Esophagus squamous epithelium (tissue), 5 donors: ENCODE measurements at places on chromosomes 3 and 15.
A peak's percentile ranks its signal among the peaks of the same experiment; 100 is the strongest.

DNA sequence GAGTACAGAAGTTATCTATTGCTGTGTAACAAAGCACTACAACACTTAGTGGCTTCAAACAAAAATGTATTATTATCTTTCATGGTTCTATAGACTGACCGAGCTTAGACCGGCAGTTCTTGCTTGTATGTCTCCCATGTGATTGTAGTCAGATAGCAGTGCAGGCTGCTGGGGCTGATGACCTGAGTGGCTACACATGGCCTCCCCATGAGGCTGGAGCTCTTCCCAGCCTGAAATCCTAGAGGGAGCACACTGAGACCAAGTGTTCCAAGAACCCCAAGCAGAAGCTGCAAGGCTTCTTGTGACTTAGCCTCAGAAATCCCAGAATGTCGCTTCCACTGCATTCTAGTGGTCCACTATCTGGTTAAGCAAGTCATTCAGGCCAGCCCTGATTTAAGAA, 141.2 kb upstream of the TLE3 start:
- DNase-seq: no peak

DNA sequence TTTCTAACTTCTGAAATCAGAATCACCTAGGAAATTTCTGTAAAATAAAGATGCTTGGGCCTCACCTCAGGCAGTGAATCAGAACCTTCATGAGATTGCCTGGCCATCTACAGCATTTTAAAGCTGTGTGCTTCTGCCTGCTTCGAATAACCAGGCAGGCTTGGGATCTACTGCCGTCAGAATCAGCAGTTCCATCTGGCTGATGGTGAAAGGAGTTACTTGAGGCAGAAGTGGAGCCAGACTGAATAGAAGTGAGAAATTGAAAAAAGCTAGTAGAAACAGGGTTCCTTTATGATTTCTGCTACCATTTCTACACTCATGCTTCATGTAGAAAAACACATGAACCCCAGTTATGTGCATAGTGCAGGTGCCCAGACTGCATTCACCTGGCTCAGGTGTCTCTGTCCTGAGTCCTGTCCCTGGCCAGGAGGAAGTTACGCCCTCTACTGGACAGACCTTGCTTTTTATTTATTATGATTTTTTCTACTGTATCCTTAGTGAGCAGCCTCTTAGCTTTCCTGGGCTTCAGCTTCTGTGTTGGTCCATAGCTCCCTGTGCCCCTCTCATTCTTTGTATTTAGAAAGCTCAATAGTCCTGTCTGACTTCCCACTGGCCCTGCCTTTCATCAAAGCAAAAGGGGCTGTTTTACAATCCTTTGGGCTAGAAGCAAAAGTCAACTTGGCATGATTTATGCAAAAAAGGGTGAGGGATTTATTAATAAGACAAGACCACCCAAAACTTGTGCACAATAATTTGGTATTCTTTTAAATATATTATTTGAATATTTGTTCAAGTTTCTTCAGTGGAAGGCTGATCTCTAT, 200.8 kb upstream of the GOLGA6L4 start:
- DNase-seq: no peak

DNA sequence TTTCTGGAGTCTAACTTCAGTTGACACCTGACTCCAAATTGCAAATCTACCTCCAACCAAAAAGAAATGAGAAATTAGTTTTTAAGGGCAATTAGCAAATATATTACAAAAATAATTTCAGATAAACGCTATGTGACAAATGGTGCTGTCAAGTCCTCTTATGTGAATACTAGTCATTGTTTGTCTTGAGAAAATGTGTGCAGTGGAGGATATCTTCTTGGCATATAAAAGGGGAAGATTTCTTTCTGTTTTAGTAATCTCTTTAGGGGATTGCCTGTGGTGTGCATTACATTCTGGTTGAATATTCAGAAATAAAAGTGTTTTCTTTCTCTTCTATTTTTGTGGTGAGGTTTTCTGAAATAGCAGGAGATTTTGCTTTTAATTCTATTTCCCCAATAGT, 3.0 kb upstream of the GCSAM start:
- no peak for DNase-seq

DNA sequence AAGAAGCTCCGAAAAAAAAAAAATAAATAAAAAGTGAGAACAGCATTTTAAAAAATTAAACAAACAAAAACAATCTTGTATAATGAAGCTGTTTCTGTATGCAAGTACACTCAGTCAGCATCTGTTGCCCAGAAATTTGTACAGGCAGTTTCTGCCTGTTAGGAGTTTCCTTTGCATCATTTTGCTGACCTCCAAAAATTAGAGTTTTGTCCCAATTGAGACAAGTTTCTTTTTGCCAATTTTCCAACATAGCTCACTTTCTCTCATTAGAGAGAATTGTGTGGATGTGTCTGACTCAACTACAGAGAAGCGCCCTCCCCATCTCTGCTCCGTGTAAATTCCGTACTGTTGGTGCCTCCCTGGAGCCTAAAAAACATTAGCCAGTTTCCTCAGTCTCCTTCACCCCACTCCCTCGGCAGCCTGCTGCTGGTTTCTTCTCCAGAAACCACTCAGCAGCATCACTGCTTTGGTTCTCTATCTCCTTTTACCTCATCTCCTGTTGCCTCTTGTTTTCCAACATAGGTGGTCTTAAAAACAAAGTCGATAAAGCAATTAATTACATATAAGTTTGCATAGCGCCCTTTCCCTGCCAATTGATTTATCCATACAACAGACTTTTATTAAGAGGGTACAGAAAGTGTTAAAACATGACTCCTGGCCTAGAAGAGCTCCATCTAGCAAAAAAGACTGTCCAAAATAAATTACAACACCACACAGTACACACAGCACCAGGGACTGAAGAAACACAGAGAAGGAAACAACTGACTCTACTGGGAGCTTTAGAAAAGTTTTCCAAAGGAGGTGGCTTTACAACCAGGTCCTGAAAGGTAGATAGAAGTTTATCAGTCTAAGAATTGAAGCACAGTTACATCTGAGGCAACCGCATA, 286.7 kb downstream of the SHOX2 start:
- DNase-seq: no peak

GRCh38 chr3:177948716-177949425, 587.4 kb upstream of the KCNMB2 start:
- DNase-seq: no peak

- no peak for DNase-seq
Measured at GRCh38 chr3:53715815-53716483, 130.3 kb downstream of the CHDH start.

DNA sequence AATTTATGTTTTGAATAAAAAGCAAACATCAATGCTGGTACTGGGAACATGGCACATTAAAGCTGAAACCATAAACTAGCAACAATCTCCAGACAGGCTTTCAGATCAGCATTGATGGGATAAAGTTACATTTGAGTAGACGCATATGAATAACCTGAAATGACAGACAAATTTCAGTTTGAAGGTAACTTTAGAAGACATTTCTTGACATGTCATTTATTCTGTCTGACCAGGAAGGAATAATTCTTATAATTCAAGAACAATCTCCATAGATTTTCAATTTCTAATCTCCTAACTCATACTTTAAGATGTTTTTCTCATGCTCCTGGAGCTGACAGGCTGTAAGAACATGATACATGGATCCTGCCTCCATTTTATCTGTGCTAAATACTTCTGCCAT, 69.8 kb downstream of the PLCH1 start:
- no peak for DNase-seq

DNA sequence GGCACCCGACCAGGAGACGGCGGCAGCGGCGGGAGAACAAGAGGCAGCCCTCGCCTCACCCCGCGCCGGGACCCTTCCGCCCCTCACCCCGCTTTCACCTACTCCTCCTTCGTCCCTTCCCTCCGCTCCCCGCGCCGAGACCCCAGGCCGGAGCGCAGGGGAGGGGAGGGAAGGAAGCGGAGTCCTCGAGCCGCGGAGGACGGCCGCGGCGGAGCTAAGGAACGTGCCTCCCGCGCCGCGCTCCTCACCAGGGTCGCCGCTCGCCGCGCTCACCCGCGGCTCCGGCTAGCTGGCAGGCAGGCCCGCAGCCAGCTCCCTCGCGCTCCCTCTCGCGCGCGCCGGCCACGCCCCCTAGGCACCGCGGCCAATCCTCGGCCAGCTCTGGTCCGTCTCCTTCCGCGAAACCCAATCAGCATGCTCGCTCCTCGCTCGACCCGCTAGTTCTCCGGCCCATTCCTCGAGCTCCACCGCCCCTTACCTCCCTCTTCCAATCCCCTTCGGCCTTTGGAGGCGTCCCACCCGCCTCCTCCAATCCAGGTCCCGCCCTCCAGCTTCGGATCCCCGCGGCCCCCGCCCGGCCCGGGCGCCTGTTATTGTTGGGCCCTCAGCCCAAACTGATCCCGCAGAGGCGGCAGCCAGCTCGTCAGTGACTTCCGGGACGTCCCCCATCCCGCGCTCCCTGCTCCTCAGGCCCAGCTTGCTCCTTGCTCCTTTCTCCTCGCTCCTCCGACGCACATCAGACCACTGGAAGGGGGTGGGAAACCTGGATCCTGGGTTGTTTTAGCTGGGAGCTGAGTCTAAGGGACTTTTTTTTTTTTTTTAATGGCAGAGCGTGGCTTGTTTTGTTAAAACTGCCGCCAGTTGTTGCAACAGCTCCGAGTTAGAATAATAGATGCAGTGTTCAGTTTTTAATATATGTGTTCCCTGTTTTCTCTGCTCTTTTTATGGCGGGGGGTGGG, at the start of gene DCBLD2:
Gene DCBLD2, minus strand, starts transcription at position 304 of the 959 bp plus-strand sequence. CDS start 369 bp downstream, outside the sequence.
- peak; percentile 77 for DNase-seq

GRCh38 chr3:61288446-61288845, 37.2 kb upstream of the FHIT start:
- no peak for DNase-seq

DNA sequence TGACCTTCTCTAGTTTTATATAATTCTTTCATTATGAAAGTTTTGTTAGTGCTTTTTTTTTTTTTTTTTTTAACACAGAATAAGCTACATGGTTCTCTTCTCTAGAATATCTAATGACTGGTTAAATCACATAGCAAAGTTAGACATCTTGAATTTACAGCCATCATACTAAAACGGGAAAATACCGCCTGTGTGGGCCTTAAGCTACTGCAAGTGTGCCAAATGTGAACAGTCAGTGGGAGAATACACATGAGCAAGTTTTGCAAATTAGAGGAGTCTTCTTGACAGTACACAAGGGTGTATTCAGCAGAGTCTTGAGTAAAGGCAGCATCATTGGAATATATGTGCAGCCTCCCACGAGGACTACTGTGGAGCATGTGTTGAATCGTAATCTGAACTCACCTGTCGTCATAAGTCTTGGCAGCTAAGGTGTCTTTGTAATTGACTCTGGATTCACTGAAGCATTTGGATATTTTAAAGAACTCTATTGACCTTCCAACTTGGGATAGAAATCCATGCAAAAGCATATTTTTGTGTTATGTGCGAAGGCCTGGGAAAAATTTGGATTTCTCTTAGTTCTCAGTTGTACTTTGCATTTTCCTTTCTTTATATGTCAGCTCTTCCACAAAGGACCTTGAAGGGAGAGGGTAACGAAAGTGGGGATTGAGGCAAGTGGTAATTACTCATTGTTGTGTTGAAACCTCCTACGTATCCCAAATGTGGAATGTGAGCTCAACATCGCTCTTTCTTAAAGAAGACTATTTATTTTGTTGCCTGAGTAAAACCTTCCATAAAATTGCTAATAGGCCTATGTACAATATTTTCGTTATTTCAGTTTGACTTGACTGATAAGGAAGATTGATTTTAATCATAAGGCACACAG, 117.4 kb downstream of the ATG7 start:
- no peak for DNase-seq

DNA sequence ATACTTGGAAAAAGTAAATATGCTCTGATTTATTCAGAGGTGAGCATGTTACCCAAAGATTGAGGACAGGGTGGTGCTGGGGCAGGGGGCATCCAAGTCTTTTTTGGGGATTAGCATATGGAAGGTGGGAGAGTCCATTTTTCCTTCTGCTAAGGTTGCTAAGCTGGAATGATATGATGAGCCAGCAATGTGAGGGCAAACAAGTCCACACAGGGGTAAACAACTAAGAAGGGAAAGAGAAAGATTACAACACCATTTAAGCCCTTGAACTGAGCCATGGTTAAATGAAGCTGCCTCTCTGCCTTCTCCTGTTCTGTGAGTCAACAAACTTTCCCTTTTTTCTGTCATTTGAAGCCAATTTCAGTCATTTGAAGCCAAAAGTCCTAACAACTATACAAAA, 89.0 kb downstream of the RPL22L1 start:
- no peak for DNase-seq

DNA sequence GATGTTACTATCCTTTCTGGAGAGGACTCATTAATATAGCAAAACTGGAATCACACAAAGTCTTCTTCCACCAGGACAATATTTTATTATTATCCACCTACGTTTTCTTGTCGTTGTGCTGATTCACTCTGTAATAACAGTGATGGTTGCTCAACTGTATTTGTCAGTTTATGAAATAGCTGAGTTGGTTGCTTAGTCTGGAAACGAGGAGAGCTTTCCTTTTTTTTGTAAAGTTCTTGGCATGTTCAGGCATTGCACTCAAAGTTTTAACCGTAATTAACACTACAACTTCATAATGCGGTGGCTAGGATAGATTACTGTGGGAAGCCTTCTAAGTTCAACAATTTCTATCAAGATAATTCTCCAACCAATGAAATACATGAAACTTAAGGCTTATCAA, 131.2 kb downstream of the RAP2B start:
- no peak for DNase-seq

DNA sequence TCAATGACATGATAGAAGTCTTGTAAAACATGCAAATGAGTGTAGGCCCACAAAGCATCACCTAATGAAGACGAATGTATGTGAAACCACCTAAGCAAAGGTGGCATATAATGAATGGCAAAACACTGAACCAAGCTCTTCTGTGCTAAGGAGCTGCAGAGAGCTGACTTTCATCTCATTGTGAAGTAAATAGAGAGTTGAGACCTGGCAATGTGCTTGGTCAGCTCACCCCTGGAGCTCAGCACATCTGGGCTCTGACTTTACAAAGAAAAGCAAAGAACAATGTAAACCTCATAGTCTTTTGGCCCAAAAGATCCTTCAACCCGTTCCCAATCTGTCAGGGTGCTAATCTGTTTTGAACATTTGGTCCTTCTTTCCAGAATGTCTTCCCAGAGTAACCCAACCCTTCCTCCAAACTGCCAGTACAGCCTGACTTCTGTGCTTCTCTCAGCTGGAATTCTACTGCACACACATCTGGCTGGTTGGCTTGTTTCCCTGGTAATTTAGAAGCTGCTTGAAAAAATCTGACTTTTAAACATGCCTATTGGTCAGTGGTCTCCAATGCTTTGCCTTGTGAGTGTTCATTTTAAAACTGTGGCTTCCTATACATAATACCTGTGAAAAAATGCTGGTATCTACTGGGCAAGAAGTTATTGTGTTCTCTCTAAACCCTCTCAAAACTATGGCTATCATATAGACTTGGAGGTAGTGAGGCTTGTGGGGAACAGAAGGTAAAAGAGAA, 101.7 kb downstream of the CD200R1L start:
- DNase-seq: no peak

- no peak for DNase-seq
Measured at GRCh38 chr3:94011233-94011711, 17.1 kb downstream of the STX19 start.

DNA sequence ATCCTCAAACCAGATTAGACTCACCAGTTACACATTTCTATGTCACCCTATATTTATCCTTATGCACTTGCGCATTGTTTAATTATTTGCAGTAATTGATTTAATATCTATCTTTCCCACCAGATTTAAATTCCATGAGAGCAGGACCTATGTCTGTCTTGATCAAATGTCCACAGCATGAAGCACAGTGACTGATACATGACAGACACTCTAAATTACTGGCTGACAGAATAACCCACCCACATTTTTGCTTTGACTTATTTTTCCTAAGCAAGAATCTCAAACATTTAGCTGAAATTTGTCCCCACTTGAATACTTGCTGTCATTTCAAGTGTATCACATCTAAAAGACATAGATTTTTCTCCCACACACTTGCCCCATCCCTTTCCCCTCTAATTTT, 7.5 kb downstream of the CD200R1 start:
- no peak for DNase-seq
